H4 (cell line): ENCODE measurements at places on chromosomes 2 and 18. TPM values are rescaled to one million over a fixed set of nuclear protein-coding genes. Genes with fewer than 3 reads are reported as not detected.

The SKA1 gene
- total RNA-seq, result 30.4 and 45.5 TPM in 2 replicates

The DOK1 gene
- total RNA-seq, result 0.84 and 2.1 TPM in 2 replicates

The REEP1 gene
- 1.6 and 1.8 TPM in 2 replicates for total RNA-seq

The SLC23A3 gene
- total RNA-seq, result 0.12 TPM in 1 of 2 replicates, not detected in the other

The UGT1A4 gene
- 0.04 TPM in 1 of 2 replicates, not detected in the other for total RNA-seq
